Lung microvascular endothelial cell (primary cell): ENCODE measurements at places on chromosomes 16 and 17.
A peak's percentile ranks its signal among the peaks of the same experiment; 100 is the strongest.

- no peak for DNase-seq
Observed at GRCh38 chr16:64919141-64919540, 202.7 kb downstream of the CDH11 start.

DNA sequence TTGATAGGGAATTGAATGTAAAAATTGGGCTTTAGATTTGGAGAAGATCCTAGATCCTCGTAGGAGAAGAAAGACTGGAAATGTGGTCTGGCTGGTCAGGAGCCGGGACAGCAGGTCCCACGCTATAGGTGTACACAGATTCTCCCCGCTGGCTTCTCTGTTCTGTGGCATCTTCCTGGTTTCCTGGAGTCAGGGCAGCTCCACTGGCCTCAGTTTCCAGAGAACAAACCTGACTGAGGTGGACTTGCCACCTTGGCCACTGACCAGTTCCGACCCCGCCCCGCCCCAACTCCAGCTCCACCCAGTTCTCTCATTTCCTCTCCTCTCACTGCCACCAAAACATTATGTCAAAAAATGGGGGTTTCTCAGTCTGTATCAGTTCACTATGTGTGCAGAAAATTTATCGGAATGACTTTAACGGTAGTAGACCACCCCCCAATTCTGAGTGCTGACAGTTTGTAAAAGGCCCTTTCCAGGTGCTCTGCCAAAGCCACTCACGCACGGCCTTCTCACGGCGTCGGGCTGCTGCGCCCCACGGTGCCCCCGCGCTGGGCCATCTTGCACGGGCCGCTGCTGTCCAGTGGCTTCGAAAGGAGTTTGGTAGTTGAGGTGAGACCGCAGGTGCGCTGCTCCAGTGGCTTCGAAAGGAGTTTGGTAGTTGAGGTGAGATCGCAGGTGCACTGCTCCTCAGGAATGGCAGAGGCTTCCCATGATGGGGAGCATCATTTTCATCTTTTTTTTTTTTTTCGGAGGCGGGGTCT lies 161.4 kb upstream of the CHMP6 start:
- no peak for DNase-seq

DNA sequence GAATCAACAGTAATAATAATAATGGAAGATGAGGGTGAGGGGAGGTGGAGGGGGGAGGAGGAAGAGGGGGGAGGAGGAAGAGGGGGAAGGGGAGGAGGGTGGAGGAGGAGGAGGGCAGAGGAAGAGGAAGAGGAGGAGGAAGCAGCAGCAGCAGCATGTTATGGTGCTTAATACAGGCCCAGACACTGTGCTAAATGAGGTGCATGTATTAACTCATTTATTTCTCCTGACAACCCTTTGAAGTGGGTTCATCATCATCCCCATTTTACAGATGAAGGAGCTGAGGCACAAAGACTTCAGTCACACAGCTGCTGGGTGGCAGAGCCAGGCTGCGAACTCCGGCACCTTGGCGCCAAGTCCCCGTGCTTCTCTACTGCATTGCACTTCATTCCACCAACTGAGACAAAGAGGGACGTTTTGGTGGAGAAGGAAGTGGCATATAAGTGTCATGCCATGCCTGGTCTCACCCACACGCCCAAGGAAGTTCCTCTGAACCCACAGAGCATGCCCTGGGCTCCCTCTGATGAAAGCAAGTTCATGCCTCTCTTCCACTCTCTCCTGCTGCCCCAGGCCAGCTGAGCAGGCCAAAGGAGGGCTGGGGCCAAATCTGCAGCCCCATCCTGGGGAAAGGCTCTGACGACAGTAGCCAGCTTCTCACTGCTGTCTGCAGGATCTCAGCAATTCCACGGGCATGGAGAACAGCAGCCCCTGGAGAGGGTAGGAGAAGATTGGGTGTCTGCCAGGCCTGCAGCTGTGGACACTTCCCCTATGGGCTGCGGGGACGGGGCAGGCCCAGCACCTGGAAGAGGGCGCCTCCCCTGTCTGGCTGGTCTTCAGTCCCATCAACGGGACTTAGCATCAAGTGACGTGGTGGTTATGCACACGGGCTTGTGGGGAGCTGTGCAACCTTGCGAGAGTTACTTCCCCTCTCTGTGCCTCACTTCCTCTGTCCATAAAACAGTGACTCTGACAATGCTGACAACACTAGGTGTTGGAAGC lies 21.8 kb downstream of the XYLT1 start:
- DNase-seq = no peak

DNA sequence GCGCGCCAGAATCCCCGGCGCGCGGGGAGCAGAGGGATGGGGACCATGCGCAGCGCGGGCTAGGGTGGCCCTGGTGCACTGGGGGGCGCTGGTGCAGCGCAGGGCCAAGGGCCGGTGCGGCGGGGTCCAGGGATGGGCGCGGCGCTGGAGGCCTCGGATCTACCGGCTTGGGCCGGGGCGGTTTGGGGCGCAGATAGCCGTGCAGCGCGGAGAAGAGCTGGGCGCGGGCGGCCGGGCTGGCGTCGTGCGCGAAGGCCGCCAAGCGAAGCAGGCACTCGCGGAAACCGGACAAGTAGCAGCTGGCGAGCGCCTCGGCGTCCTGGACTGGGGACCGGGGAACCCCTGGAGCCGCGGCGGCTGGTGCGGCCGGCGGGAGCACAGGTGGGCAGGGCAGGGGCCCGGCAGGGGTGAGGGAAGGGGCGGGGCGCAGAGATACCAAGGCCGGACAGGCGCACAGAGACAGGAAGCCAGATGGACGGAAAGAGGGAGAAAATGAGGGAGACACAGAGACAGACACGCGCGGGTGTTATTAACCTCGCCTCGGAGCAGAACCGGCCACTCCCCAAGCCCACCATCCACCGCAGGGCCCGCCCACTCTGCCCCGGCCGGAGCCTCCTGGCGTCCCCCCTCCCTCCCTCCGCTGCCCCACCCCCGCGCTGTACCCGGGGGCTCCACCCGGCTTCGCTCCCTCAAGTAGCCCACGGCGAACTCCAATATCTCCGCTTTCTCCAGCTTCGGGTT lies 2.1 kb downstream of the HES7 start:
- peak; percentile 76 for DNase-seq

DNA sequence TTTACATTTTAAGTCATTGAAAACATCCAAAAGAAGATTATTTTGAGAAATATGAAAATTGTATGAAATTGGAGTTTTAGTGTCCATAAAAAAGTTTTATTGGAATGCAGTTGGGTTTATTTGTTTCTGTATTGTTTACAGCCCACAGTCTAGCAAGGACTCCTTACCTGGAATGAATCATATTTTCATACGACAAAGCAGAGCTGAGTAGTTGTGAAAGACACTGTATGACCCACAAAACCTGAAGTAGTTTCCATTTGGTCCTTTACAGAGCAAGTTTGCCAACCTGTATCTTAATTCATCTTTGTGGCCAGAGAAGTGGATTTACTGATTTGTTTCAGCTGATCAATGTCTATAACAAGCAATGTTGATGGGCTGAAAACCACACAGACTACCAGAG lies 10.3 kb downstream of the CCL18 start:
- DNase-seq = no peak

DNA sequence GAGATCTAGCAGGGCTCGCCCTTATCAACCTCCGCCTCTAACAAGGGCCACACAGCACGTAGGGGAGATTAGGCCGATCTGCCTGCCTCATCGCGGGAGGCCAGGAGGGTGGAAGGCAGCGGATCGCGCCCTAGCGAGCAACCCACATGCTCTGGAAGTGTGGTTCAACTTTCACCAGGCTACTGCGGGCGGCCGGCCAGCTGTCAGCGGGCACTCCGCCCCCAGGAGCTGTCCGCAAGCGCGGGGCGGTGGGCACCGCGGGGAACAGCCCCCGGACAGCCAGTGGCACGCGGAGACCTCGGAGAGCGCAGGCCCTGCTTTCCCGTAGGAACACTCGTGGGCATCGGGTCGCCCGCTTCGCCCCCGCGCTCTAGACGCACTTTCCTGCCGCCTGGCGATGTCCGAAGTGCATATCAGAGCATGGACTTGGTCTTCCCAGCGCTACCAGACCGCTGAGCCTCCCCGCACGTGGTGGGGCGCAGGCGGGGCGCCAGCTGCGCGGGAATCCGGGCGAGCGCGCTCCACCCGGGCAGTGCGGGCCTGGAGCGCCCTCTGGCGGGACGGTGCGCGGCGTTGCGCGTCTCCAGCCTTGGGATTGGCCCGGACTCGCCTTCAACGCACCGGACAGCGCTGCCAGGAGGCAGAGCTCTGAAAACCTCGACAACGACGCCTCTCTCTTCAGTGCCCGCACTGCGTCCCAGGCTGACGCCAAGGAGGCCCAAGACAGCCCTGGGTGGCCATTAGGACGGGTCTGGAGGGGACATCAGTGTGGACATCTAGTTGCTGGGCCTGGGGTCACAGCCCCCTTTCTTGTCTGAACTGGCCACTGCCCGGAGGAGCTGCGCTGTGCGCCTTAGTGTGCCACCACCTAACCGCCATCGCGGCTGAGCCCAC lies 3.6 kb upstream of the ZNHIT3 start:
- peak; percentile 82 for DNase-seq

DNA sequence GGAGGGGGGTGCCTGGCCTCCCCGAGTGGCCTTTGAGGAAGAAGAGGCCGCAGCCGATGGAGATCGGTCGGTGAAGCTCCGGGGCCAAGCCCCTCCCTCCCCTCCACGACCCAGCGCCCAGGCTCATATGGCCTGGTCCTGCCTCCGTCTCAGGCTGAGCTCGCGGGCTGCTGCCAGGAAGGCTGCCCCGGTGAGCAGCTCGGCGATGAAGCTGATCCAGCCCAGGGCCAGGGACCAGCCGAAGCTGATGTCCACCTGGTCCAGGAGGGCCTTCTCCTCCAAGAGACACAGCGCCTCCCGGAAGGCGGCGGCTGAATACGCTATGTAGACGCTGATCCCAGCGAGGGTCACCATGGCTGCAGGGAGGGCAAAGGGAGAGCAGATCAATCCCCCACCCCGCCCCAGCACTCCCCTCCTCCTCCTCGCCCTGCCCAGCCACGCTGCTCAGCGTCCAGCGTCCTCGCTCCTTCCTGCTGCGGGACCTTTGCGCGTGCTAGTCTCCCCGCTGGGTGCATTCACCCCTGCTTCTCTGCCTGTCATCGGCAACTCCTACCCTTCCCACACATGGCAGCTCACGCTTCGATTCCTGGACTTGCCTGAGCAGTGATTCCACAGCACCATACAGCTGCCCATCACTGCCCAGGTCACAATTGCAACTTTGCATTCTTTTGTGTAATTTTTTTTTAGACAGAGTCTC lies 20.5 kb downstream of the TMEM114 start:
- no peak for DNase-seq

GRCh38 chr16:64615630-64616280 lies 506.1 kb downstream of the CDH11 start:
- DNase-seq = no peak

- peak; percentile 48 for DNase-seq
Observed at GRCh38 chr17:7915179-7915610, 894 bp downstream of the RNF227 start.

DNA sequence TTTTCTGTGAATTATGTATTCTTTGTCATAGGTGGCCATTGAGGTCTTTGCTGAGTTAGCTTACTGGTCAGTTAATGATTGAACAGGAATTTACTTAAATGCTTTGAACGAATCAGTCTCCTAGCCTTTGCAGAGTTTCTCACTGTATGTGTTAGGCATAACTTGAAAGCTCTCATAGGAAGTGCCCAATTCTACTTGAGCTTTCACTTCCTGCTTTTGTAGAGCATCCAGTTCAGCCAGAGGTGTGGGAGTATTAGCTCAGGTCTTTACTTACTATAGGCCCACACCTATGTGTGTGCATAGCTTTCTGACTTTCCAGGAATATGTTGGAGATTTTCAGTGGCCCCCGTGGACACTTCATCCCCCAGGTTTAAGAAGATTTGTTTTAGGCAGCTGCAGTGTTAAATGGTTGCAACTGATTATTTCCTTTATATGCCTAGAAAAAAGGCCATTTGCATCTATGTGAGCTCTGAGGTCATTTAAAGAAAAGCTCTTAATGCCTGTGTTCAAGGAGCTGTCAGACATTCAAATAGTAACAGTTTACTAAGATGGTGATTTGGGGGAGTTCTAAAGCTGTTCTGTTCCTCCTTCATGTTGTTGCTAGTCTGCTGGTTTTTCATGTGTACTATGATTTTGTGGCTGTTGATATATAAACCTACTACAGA lies 62.3 kb downstream of the PHKB start:
- DNase-seq = peak; percentile 24

DNA sequence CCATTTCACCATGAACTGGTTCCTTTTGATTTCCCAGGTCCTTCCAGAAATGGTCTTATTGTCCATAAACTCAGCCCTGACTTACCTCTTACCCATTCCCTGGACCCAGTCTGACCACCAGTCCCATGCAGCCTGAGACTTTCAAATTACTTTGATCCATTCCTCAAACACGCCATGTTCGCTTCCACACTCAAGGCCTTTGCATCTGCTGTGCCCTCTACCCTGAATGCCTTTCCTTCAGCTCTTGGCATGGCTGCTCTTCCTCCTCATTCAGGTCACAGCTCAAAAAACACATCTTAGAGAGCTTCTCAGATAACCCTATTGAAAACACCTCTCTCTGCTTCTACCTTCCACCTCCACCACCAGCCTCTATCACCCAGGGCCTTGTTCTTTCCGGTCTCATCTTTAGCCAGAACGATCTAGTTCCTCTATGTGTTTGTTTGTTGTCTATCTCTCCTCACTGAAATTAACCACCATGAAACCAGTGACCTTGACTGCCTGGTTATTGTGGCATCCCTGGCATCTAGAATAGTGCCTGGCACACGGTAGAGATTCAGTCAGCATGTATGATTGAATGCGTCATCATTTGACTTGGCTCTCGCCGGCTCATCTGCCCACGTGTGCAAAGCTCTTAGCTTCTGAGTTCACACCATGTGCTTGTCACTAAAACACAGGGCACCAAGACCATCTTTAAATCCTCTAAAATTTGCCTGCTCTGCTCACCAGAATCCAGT lies 12.8 kb downstream of the CRYM start:
- no peak for DNase-seq

DNA sequence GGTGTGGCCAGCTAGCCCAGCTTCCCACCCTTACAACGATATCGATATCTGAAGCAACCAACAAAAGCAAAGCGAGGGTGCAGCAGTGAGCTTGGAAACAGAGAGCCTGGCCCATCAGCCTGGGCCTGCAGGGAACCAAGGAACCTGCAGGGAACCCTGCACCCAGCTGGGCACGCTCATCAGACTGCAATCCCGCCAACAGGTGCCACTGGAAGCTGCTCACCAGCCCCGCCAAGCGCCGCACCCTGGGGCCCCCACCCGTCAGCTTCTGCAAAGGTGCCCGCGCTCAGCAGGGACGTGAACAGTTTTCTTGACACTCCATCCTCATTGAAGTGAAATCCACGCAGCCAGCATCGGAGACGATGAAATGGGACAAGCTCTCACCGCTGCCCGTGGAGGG lies 250.7 kb downstream of the RBFOX3 start:
- DNase-seq = no peak

GRCh38 chr17:50484386-50485155 lies 5.9 kb downstream of the RSAD1 start:
- no peak for DNase-seq

GRCh38 chr17:78960928-78961327 lies 18.8 kb downstream of the LGALS3BP start:
- DNase-seq = no peak

- no peak for DNase-seq
Observed at GRCh38 chr16:80587071-80587470, 46.3 kb downstream of the DYNLRB2 start.
